Pericardium fibroblast (primary cell): ENCODE measurements at places on chromosomes 5 and 9. TPM values are rescaled to one million over a fixed set of nuclear protein-coding genes. Genes with fewer than 3 reads are reported as not detected.

The FER gene
- 8.3 and 20.3 TPM in 2 replicates for total RNA-seq

The IFNA13 gene
- not detected in 2 replicates for total RNA-seq

The SLC34A1 gene
- total RNA-seq: not detected in 2 replicates

The PRLR gene
- under 0.01 and 2.4 TPM in 2 replicates for total RNA-seq

The GMCL2 gene
- not detected in 2 replicates for total RNA-seq

The AFAP1L1 gene
- total RNA-seq: 17.1 and 23.3 TPM in 2 replicates

The SHOC1 gene
- 0.09 TPM in 1 of 2 replicates, not detected in the other for total RNA-seq

The TRIP13 gene
- total RNA-seq: 2.0 and 3.8 TPM in 2 replicates
